Subcutaneous preadipocyte (primary cell): ENCODE measurements at places on chromosomes 7 and 10. TPM values are rescaled to one million over a fixed set of nuclear protein-coding genes. Genes with fewer than 3 reads are reported as not detected.

EFCAB10 gene
- not detected in 2 replicates for total RNA-seq

ALOX5 gene
- not detected in 2 replicates for total RNA-seq

FXYD4 gene
- total RNA-seq = not detected in 2 replicates

METTL27 gene
- total RNA-seq = 5.5 and 8.0 TPM in 2 replicates

HTR5A gene
- not detected in 2 replicates for total RNA-seq
